ENCODE measurements at places on chromosomes 6 and 20. TPM values are rescaled to one million over a fixed set of nuclear protein-coding genes. Genes with fewer than 3 reads are reported as not detected.

- no peaks in the 10 kb centered on the region for H3K27me3 ChIP-seq
- H3K27ac ChIP-seq, result no peak overlapping the region
- H3K4me1 ChIP-seq, result no peaks in the 10 kb centered on the region
- DNase-seq, result no peak
Measured at GRCh38 chr6:146422789-146423375, 120.8 kb upstream of the RAB32 start.

GRCh38 chr20:10427060-10427692 lies 6.8 kb downstream of the MKKS start:
- no peak overlapping the region for H3K27ac ChIP-seq
- H3K4me3 ChIP-seq, result no peak overlapping the region
- no peaks in the 10 kb centered on the region for H3K36me3 ChIP-seq
- H3K4me1 ChIP-seq, result peaks cover 32% of the 10 kb centered on the region
- no peaks in the 10 kb centered on the region for H3K27me3 ChIP-seq

- no peaks in the 10 kb centered on the region for H3K36me3 ChIP-seq
- H3K4me3 ChIP-seq, result peak overlapping the region; percentile 68
- H3K4me1 ChIP-seq, result no peaks in the 10 kb centered on the region
- DNase-seq, result no peak
Measured at GRCh38 chr6:125749865-125750691, 646 bp downstream of the HEY2 start.

DNA sequence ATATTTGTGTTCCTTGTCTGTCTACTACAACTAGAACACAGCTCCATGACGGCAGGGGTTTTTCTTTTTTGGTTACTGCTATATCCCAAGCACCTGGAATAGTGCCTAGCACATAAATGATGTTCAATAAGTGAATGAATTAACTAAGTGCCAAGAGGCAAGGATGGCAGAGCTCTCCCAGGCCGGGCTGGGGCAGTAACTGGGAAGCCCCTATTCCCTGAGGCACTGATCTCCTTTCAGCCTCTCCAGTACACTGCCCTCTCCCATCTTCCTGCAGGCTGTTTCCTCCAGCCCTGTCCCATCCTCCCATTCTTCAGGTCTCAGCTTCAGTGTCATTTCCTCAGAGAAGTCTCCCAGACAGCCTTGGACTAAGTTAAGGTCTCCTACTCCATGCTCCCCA lies 29.0 kb upstream of the SPDEF start:
- H3K4me1 ChIP-seq, result no peaks in the 10 kb centered on the region
- H3K36me3 ChIP-seq, result peaks cover 6% of the 10 kb centered on the region
- no peak for DNase-seq

DNA sequence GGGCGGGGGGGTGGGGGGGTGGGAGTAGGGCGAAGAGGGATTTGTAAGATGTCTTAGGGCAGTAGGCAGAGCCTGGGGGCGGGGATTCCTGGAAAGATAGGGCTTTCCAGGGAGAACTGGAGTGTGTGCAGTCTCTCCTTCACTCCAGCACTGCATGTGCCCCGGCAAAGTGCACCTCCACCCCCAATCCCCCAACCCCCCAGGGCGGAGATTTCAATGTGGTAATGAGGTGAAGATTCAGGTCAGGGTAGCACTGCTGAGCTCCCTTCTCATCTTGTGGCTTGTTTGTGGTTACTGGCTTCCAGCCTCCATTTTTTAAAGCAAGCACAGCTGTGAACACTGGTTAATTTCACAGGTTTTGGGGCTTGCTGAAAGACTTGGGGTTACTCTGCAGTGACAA lies 5.9 kb downstream of the TMEM239 start:
- H3K27me3 ChIP-seq, result no peaks in the 10 kb centered on the region
- H3K36me3 ChIP-seq, result no peaks in the 10 kb centered on the region
- no peak for DNase-seq
- H3K4me1 ChIP-seq, result no peaks in the 10 kb centered on the region
- no peak overlapping the region for H3K27ac ChIP-seq
- H3K4me3 ChIP-seq, result no peak overlapping the region

DNA sequence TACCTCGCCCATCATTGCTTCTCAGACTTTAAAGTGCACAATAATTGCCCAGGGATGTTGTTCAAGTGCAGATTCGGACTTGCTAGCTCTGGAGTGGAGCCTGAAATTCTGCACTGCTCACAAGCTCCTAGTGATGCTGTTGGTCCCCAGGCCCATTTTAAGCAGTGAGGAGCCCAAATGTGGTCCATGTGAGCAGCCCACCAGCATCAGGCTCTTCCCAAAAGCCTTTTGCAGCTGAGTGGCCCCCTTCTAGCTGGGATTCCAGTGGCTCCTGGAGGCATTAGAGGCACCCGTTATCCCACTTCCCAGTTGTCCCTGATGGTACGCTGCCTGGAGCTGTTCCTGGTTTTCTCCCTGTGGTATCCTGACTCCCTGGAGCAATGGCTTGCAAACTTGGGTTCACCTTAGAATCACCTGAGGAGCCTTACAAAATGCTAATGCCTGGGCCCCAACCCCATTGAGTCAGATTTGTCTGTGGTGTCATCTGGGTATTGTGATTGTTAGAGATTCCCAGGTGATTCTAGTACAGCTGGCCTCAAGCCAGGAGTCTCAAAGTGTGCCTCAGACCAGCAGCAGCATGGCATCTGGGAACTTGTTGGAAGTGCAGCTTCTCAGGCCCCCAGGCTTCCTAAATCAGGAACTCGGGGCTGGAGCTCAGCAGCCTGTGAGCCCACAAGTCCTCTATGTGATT lies 186.9 kb upstream of the SLC24A3 start:
- H3K4me3 ChIP-seq, result no peak overlapping the region
- H3K36me3 ChIP-seq, result no peaks in the 10 kb centered on the region
- H3K27ac ChIP-seq, result no peak overlapping the region
- H3K27me3 ChIP-seq, result no peaks in the 10 kb centered on the region

GRCh38 chr20:47099825-47100441 lies 205.3 kb downstream of the EYA2 start:
- H3K27me3 ChIP-seq, result no peaks in the 10 kb centered on the region
- H3K27ac ChIP-seq, result no peak overlapping the region
- no peaks in the 10 kb centered on the region for H3K36me3 ChIP-seq
- H3K4me1 ChIP-seq, result no peaks in the 10 kb centered on the region
- DNase-seq, result no peak
- no peak overlapping the region for H3K4me3 ChIP-seq

DNA sequence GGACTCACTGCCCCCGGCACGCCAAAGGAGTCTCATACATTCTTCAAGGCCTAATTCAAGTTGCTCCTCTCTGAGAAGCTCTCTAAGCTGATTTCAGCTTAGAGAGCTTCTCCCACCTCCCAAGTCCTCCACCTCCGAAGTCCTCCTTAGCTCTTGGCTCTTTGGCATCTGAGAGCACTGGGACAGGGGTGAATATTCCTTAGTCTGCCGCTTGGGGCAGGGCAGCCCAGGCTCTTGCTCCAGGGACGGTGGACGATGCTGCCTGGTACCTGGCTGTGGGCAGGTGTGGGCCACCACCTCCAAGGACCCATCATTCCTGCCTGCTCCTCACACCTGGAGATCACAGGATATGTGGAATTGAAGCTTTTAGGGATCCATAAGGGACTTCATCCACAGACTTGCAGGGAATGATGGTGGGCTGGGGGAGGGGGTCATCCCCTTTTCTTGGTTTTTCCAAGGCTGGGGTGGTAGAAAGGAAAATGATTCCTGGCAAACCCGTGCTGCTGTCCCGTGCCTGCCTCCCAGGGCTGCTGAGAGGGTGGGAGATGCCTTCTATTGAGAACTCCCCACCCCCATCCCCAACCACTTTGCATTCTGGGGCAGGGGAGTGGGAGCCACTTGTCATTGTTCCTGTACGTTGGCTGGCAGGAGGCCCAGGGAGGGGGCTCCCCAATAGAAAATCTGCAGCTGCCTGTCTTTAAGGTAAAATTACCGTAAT lies 57.4 kb downstream of the ARHGAP40 start:
- DNase-seq, result peak; percentile 44
- no peak overlapping the region for H3K27ac ChIP-seq
- H3K27me3 ChIP-seq, result peaks cover 4% of the 10 kb centered on the region
- no peaks in the 10 kb centered on the region for H3K4me1 ChIP-seq
- no peaks in the 10 kb centered on the region for H3K36me3 ChIP-seq

- H3K4me1 ChIP-seq, result no peaks in the 10 kb centered on the region
- H3K27ac ChIP-seq, result no peak overlapping the region
- no peaks in the 10 kb centered on the region for H3K27me3 ChIP-seq
- H3K4me3 ChIP-seq, result no peak overlapping the region
Measured at GRCh38 chr6:33857932-33858475, 54.2 kb upstream of the MLN start.

DNA sequence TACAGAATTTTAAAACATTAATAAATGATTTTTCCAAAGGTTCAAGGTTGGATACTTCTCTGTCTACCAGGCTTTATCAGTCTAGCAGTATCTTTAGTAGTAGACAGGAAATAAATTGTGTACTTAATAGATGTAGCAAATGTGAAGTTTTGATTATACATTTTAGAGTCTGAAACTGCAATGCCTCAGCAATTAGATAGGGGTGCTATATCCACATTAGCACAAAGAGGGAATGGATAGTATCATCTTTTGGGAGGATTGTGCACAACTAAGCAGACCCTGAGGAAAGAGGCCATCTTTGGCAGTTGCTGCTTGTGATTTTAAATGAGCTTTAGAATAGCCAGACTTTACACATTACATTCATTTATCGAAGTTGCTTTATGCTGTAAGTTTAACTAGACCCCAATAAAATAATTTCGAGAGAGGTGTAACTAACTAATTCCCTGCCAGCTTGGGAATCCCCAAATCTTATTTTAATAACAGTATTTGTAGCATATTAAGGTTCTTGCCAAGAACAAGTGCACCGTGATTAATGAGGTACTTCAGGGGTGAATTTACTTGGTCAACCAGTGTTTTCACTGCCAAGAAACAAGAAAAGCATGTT lies 2.8 kb downstream of the KCNQ5 start:
- DNase-seq, result no peak
- peaks cover 2% of the 10 kb centered on the region for H3K27me3 ChIP-seq
- no peaks in the 10 kb centered on the region for H3K36me3 ChIP-seq
- H3K4me3 ChIP-seq, result no peak overlapping the region
- no peak overlapping the region for H3K27ac ChIP-seq
- peaks cover 23% of the 10 kb centered on the region for H3K4me1 ChIP-seq

HLA-DOA gene
- total RNA-seq, result 1.3 TPM

ZNF311 gene
- total RNA-seq, result 1.1 TPM

RFX6 gene
- total RNA-seq, result not detected

FAM217A gene
- total RNA-seq, result not detected
